ENCODE measurements at places on chromosomes 12 and 14. TPM values are rescaled to one million over a fixed set of nuclear protein-coding genes. Genes with fewer than 3 reads are reported as not detected.

ENDOU gene
- not detected for total RNA-seq

SLC8A3 gene
- total RNA-seq = not detected

PIK3C2G gene
- total RNA-seq = not detected

MRPL52 gene
- 241 TPM for total RNA-seq
